ENCODE measurements at places on chromosomes 1 and 21. TPM values are rescaled to one million over a fixed set of nuclear protein-coding genes. Genes with fewer than 3 reads are reported as not detected.

DNA sequence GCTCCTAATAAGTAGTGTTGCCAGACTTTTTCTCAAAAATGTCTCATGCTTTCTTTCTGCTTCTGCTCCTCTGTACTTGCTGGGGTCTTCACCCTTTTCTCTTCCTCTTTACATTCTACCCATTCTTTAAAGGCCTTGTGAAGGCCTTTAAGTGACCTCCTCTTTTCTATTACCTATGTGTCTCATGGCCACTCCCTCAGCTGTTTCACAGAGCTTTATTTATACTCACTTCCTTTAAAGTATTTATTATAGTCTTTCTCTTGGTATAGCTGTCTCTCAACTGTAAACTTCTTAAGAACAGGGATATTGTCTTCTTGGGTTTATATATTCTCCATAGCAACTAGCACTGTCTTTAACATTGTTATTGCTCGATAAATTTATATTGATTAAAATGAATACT lies 792 bp downstream of the GOLPH3L start:
- no peak for DNase-seq

DNA sequence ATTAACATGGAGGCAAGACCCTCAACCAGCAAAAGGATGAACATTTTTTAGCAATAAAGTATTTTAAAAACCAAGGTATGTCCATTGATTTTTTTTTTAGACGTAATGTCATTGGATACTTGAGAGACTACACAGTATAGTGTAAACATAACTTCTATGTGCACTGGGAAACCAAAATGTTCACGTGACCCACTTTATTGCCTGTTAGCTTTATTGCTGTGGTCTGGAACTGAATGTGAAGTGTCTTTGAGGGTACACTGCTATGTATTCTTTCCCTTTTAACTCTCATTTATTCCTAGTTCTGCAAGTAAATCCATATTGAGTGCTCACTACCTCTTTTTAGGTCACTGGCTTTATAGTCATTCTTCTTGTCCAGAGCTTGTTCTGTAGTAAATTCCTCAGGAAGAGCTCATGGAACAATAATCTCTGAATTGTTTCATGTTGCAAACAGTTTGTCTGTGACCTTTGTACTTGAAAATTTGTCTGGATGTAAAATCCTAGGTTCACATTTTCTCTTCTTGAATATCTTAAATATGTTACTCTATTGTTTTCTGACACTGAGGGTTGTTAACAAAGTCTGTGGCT lies 20.6 kb downstream of the ABCD3 start:
- DNase-seq: no peak

Gene TSSK3
- 7.0 TPM for total RNA-seq

Gene TMEM61
- total RNA-seq: 2.4 TPM

Gene SERINC2
- total RNA-seq: 76.1 TPM

Data from prostate gland (tissue), 2 donors.